GM19239 (cell line): ENCODE measurements at places on chromosomes 4 and X.

GRCh38 chrX:23854945-23855344 is 52.8 kb downstream of the APOO start:
- DNase-seq = no peak

- DNase-seq = peak; percentile 10
These were observed 68.3 kb downstream of the FMR1NB start for GRCh38 chrX:148049441-148049840.

GRCh38 chrX:68723491-68724155 is 76.2 kb downstream of the STARD8 start:
- no peak for DNase-seq

GRCh38 chr4:139229534-139230039 is 50.4 kb downstream of the MGARP start:
- no peak for DNase-seq

DNA sequence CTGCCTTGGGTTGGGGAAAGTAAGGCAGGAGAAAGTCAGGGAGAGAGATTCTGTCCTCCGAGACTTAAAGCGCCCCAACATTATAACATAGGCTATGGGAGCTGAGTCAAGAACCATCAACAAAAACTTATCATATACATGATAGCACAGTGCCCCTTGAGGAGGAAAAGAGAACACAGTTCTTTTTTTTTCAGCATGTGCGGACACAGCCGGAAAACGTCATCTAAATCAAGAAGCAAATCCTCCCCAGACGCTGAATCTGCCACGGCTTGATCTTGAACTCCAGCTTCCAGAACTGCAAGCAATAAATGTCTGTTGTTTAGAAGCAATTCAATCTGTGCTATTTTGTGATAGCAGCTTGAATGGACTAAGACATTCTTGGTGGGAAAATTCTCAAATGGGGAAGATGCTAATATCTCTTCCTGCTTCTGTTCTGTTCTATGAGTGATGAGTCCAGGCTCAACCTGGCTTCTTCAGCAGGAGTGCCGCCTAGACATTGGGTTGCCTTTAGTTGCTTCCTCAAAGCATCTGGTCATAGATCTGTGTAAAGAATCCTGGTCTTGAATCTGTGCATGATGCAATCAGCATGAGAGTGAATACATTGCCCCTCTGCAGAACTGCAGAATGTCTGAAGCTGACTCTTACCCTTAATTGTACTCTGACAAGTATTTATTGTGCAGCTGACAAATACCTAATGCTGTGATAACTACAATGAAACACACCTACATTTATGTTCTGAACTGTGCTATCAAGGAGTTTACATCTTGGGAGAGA is 549.8 kb upstream of the PRKX start:
- no peak for DNase-seq

GRCh38 chrX:100085846-100086245 is 324.2 kb downstream of the PCDH19 start:
- no peak for DNase-seq
